Retinal pigment epithelial cell (primary cell): ENCODE measurements at places on chromosomes 6 and 20.

DNA sequence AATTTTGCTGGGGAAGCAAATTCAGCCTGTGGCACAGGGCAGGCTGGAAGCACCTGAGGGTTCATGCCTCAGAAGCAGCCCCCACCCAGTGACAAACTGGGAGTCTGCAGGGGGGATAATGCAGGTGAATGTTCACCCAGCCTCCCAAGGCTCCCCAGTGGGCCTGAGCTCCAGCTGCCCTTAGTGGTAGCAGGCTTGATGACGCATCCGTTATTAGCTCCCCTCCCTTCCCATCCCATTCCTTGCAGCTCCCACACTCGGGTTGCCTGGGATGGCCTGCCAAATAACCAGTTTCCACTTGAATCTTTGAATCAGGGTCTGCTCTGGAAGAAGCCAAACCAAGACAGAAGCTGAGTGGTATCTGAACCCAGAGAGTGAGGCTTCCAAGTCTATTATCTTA lies 15.8 kb downstream of the KCNK15 start:
- no peak for DNase-seq

DNA sequence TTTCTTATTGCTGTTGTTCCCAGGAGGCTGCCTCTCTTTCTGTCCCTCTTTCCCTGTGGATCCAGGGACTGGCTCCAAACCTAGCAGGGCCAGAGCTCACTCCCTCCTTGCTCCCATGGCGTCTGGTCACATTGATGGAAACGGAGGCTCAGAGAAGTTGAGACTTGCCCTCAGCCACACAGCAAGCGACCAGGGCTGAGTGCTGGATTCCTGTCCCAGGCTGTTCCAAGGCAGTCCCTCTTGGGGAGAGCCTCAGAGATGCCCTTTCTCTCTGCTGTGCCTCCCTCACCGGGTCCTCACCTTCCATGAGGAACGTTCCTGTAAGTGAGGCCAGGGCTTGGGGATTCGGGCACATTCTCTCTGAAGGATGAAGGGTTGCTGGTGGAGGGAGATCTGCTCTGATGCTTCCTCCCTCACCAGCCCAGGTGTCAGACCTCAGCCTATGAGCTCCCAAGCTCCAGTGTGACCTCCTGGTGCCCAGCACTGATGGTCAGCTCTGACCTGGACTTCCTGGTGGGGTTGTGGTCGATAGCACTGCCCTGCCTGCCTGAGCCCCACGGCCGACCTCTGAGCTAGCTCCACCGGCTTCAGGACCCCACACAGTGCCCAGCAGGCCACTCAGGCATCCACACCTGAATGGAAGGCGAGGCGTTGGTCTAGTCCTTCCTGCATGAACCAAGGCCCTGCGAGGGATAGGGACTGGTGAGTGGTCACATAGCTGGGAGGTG lies 26.8 kb downstream of the SUN5 start:
- DNase-seq = no peak

DNA sequence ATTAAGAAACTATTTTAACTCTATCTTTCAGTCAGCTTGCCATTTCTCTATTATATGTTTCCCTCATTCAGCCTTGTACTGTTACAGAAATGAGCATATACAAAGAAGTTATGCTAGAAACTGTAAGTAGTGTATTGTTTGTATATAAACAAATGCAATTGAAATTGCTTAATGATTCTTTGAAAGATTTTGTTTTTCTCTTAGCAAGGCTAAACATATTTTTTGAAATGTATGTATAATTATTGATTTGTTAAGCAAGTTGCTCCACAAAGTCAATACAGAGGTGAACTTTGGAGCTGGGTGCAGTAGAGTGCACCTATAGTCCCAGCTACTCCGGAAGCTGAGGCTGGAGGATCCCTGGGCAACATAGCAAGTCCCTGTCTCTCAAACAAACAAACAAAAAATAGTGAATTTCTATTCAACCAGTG lies 253.6 kb downstream of the RNGTT start:
- DNase-seq = no peak

GRCh38 chr6:133999305-133999704 lies 46.3 kb downstream of the TBPL1 start:
- no peak for DNase-seq

DNA sequence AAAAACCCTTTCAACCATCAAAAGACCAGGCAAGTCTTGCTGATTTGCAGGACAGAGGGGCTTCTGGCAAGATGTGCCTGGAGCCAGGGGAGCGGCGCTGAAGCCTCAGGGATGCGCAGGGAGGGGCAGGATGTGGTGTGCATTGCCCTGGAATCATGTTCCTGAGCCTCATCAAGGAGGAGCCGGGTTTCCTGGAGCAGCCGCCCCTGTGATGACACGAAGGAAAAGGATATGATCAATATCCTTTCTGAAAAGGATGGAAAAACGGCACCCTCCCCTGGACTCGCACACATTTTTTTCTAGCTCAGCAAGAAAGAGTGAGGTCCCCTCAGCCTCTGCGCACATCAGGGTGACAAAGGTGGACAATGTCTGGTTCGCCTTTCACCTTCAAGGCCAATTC lies 173.1 kb upstream of the SSTR4 start:
- DNase-seq = no peak
